CD4-positive, alpha-beta T cell treated with Interleukin-4 for 1 hour (primary cell): ENCODE measurements at places on chromosomes 3 and 15.

- DNase-seq = no peak
These were observed 94.1 kb downstream of the ASB7 start for GRCh38 chr15:100696452-100696851.

DNA sequence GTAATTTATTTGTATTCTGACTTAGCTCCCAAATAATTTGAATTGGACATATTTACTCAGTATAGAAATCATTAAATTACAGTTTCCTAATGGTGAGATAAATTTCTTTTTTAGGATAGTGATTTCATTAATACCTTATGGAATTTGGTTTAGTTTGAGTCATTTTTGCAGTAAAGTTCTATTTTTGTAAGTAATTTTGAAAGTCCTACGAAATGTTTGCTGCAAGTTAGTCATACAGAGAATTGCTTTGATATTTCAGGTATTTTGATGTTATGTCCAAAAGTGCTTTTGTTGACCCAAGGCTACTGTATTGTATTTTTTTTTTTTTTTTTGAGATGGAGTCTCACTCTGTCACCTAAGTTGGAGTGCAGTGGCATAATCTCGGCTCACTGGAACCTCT, 41.7 kb downstream of the TCF12 start:
- DNase-seq = no peak

GRCh38 chr3:34090876-34091275, 292.4 kb downstream of the PDCD6IP start:
- DNase-seq = no peak

- no peak for DNase-seq
These were observed 409.8 kb upstream of the TMCO5A start for GRCh38 chr15:37524601-37525000.

DNA sequence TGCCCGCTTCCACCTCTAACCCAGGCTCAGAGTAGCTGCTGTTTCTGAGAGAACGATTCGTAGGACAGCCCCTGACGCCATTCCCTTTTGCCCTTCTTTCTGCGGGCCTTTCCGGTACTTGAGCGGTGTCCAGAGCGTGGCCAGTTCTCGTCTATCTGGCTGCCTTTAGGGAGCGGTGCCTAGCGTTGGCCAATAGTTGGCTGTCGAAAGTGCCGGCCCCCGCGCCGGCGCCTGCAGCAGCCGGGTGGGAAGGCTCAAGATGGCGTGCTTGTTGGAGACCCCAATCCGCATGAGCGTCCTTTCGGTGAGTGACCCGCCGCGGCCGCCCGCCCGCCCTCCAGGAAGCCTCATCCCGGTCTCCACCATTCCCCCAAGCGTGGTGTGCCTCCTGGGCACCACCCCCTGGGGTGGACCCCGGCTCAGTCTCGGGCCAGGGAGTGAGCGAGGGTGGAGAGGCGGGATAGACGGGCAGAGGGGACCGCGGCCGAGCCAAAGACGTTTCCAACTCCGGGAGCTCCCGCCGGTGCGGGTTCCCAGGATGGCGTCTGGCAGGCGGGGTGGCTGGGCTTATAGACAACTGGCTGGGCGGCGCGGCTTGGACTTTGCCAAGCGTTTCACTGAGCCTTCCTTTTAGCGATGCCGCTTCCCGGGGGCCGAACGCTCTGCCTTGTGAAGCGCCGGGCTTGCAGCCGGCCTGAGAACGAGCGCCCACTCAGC, at the start of gene ARMC8:
TSS of gene ARMC8 (plus strand) at position 6 of the 717 bp plus-strand sequence. CDS start at position 260, 254 bp downstream.
- no peak for DNase-seq

DNA sequence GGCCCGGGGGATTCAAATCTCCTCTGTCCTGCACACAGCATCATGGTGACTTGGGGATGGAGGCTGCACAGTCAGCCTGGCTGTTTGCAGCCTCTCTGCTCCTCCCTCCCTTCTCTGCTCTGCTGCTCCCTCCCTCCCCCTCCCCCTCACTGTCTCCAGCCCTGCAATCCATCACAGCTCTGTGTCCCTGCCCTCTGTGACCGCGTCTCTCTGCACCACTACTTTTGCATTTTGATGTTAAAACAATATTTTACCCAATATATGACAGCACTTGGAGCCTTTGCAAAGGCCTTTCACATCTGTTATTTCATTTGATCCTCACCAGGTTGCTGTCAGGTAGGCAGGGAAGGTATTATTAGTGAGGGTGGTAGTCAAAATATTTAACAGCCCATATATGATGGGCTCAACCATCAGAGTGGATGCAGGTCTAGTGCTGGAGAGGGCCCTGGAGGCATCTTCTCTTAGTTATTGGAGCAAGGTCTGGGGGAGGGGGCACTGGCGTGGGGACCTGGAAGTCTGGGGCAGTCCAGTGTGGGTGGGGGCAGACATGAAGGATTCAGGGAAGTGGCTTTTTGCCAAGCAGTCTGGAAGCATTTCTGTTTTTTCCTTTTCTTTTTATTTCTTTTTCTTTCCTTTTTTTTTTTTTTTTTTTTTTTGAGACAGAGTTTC, 16.3 kb upstream of the VPS8 start:
- DNase-seq = no peak

DNA sequence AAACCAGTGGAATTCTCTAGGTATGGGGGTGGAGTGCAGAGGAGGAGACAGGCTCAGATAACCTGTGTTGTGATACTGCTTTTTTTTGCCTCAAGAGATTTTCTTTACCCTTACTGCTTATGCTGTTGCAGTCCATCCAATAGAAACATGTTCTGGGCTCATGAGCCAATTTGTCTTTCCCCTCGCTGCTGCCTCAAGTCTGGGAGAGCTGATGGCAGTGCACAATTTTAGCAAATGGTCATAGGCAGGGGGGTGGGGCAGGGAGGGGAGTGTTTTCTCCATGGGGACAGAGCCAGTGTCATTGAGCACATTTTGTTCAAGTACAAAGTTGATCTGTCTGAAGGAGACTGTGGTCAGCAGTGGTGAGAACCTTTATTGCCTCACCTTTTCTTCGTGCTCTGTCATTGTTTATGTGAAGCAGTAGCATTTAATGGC, 134.9 kb downstream of the MBNL1 start:
- no peak for DNase-seq

DNA sequence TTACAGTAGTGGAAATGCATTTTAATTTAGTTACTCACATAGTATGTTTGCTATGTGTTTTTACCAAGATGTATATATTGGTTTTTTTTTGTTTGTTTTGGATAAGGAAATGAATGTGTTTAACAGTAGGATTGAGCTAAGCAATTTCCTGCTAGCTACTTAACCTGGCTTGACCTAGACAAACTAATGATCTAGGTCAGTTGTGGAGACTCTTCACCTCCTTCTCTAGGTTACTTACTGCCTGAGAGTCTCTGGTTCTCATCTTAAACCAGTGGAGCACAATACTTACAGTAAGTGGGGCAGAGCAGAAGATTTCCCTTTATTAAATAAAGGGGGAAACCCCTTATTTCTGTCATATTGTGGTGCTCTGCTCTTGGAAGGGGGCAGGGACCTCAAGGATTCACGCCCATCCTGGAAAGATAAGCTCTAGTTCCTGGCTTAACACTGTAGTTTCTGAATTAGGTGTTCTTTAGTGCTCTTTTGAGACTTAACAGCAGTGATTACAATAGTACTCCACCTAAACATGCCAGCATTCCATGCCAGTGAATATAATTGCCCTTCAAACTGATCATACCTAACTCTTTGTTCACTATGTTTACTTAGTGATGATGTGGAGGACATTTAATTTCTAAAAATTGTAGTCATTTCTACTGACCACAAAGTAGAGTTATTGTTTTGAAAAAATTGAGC, 79.9 kb downstream of the UBP1 start:
- no peak for DNase-seq
